CD8-positive, alpha-beta T cell (primary cell): ENCODE measurements at places on chromosomes 6 and 20.

- no peak for DNase-seq
Observed at GRCh38 chr6:36566418-36566905, 19.2 kb upstream of the STK38 start.

- no peak for DNase-seq
Observed at GRCh38 chr6:63640062-63640461, 4.5 kb downstream of the PHF3 start.

- DNase-seq, result no peak
Observed at GRCh38 chr6:33170176-33171015, 21.9 kb downstream of the COL11A2 start.

GRCh38 chr6:85464722-85465150 is 14.9 kb downstream of the NT5E start:
- peak; percentile 32 for DNase-seq

GRCh38 chr20:50111120-50111828 is 1.7 kb downstream of the UBE2V1 start:
- no peak for DNase-seq

DNA sequence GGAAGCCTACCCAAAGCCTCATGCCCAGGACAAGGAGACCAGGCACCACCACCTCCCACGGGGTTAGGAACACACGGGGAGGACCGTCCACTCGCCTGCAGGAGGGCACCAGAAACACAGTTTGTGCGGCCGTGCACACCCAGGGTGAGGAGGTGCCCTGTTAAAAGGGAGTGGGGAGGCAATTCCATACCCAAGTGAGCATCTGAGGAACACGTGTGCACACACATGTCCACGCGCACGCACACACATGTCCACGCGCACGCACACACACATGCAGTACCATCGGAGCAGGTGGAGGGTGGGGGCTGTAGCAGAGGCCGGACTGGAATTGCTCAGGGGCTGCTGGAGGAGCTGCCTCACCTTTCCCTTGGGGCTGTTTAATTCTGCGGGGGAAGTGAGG is 259.4 kb downstream of the TAF4 start:
- no peak for DNase-seq

DNA sequence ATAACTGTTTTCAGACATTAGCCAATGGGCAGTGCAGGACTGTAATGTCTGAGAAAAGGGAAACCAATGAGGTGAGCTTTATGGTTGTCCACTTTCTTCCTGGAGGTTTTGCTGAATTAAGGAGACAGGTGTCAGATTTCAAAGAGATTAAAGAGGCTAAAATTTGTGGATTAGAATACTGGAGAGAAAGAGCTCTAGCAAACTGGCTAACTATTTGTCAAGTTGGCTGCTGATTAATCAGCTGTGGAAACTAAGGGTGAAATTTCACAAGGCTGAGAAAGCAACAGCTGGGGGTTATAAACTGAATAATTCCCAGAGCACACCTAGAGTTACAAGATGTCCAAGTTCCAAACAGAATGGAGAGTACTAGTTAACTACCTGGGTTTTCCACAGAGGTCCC is 198.9 kb downstream of the TBC1D32 start:
- no peak for DNase-seq

DNA sequence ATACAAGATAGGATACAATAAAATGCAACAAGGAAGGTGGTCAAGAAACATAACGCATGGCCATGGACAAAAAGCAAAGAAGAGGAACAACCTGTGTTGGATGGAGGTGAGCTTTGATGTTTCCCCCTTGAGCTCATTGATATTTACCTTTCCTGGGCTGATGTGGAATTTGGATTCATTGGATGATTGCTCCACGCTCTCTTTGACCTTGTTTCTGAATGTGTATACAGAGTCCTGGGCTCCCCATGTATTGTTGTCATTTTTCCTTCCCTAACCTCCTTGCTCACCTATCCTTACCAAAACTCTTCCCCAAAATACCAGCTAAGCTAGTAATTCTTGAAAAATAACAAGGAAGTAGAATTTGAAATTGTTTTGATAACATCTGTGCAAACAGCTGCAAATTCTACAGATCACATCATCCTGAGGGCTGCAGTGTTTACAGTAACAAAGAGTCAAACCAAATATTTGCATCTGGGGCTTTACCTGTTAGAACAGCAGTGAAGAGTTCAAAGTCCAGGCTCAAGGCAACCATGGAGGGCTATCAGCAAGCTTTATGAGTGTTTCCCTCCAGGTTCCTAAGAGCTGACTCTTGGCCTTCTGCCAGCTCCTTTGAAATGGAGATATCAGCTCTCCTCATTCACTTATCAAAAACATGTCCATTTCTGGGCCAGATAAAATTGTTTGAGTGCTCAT is 214.3 kb upstream of the MARCKS start:
- DNase-seq, result no peak

GRCh38 chr6:42448391-42448790 is 3.3 kb downstream of the TRERF1 start:
- DNase-seq, result no peak

GRCh38 chr6:113050979-113051378 is 703.8 kb downstream of the RFPL4B start:
- no peak for DNase-seq

DNA sequence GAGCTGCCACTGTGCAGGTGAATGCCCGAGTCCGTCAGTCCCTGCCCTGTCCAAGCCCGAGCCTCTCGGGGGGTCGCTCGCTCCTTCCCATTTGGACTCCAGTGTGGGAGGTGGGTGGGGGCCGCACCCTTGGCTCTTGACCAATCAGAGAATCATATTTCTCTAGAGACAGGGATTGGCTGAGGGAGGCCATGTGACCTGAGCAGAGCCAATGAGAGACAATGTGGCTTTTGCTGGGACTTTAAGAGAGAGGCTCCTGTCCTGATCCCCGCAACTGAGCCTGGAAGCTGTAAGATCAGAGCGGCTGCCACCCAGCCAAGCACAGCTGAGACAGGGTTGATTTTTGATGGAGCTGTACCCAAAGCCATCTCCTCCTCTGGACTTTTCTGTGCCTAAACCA is 199.3 kb downstream of the TFAP2C start:
- no peak for DNase-seq

DNA sequence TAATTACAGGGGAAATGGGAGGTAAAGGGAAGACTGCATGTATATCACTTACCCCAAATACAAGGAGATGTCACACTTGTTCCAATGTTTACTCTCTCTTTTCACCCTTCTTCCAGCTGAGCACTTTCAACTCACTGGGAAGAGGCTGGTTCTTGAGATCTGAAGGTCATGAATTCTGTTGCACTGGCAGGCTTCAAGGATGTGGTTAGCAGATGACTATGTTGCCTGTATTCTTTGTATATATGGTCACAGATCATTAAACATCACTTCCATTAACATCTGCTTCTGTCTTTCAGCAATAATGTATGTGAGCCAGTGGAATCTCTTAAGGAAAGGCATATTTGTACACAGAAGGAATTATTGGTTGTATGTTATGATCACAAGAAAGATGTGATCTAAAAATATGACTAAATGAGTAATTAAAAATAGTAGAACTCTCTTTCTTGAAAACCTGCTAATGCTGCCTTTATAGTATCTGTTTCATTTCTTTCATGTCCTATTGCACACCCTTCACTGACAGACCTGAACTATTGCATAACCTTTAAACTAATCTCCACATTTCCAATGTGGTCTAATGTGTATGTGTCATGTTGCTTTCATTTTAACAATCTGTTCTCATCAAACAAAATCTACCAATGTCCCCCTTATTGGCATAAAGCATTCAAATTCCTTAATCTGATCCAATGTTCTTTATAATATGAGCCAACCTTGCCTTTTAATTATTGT is 131.4 kb upstream of the EPHA7 start:
- no peak for DNase-seq

- DNase-seq, result no peak
Observed at GRCh38 chr6:160035693-160036330, 66.9 kb downstream of the IGF2R start.

DNA sequence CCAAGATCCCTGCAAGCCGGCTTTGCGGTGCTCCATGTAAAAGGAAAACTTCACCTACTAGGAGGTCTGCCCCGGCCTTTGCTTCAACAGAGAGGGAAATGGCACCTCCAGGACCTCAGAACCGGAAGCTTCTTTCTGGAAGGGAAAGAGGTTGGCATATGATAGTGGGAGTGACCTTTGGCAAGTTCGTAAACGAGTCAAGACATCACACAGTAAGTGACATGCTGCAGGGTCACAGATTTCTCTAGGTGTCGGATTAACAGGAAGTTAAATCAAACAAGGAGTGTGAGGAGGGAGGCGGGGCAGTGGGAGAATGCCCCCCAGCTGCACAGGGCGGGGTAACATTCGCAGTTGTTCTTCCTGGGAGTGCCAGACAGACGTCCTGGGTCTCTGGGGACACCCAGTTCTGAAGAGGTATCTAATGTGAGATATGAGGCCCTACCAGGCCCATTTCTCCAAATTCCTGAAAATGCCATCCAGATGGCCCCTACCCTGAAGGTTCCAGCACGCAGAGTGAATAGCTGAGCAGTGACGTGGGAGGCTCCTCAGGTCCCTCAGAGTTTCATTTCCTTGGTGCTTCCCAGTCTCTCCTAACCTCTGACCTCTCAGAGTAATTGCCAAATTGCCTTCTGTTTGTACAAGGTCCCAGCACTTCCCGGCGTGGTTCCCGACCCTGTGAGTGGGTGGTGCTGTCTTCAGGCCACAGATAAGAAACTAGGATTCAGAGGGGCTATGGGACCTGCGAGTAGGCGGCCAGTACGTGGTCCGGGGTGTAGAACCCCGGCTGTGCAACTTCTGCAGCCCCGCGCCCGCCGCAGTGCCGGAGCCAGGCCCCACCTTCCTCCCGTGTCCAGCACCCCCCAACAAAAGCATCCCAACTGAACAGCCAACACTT is 1.9 kb downstream of the RRBP1 start:
- peak; percentile 7 for DNase-seq

DNA sequence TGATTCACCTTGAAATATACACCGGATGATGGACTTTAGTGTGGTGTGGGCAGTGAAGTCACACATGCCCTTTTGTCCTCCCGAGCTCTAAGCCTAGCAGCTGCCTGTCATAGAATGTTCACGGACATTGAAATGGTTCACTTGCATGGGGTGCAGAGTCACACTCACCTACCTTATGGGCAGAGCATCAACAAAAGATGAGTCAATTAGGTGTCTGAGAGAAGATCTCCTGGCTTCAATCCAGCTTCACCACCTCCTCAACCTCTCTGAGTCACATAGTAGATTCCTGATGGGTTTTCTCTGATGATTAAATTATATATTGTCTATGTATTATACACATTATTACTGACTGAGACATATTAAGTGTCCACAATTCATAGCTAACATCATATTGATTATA is 48.1 kb upstream of the HLA-E start:
- no peak for DNase-seq

- no peak for DNase-seq
Observed at GRCh38 chr6:111989743-111990142, 64.2 kb upstream of the CCN6 start.
